RCC 7860 (cell line): ENCODE measurements at places on chromosomes 4 and X.

- DNase-seq: no peak
Observed at GRCh38 chrX:19718642-19719041, 168.8 kb downstream of the SH3KBP1 start.

- no peak for DNase-seq
Observed at GRCh38 chr4:85478576-85478975, 3.6 kb downstream of the ARHGAP24 start.

DNA sequence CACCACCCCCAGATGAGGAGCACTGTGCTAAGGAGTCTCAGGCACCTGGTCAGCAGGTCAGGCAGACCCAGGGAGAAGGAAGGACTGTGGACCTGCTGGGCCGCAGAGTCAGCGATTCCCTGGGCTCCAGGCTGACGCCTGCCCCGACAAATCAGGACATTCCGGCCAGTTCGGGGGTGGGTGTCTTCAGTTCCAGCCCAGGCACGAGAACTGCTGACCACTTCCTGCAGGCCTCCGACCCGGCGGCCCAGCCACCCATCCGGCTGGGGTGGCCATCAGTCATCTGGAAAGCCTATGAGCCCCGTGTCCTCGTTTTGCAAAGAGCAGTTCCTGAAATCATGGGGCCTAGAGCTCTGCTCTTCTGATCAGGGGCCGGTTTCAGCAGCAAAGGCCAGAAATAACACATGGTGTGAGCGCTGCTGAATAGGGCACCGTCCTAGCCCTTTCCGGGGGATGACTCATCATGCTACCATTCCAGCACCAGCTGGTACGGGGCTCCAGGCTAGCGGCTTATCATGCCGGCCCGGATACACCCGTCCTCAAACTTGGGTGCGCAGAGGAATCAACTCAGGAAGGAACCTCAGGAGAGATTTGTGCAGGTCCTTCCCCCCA, 7.8 kb upstream of the SH3TC1 start:
- DNase-seq: peak; percentile 75

DNA sequence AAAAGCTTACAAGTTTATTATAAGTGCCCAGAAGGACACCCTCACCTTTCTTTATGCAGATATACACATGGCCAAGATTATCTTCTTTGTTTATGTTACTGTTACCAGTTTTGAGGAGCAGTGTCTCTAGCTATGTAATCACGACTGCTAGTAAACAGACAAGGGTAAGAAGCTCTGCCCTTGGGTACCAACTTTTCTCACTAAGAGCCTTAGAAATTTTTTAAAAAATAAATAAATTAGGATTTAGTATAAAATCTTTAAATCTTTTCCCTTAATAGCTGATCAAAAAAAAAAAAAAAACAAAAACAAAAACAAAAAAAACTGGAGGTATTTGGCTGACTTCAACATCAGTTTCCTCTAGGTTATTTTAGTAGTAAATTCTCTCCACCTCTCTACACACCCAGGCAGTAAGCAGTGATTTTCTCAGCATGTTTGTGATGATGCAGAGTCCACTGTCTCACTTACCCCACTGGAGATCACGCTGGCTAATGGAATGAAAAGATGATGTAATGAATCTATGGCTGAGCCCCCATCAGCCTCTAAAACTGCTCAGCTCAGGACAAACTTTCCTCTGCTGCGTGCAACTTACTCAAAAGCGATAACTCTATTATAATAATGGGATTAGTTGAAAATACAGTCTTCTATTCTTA, 125.9 kb downstream of the FRYL start:
- DNase-seq: no peak

DNA sequence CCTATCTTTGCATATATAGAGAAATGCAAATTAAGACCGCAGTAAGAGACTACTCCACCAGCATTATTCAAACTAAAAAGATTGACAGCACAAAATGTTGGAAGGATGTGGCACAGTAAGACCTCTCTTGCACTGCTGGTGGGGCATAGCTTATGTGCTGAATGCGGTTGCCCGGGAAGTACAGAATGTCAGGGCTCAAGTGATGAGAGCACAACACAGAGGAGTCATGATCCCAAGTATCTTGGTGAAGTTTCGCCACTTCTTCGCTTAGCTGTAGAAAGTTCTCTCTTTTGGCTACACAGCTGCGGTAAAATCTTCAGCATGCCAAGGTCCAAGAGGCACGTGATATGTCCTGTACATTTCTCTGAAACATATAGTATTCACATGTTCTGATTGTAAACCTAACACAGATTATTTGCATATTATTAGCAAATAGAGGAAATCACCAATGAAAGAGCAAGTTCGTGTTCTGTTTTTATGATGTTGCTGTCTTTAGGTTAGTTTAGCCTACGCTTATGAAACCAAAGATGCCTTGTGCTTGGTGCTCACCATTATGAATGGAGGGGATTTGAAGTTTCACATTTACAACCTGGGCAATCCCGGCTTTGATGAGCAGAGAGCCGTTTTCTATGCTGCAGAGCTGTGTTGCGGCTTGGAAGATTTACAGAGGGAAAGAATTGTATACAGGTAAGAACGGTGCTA, 55.0 kb downstream of the HTT-AS start:
- no peak for DNase-seq

DNA sequence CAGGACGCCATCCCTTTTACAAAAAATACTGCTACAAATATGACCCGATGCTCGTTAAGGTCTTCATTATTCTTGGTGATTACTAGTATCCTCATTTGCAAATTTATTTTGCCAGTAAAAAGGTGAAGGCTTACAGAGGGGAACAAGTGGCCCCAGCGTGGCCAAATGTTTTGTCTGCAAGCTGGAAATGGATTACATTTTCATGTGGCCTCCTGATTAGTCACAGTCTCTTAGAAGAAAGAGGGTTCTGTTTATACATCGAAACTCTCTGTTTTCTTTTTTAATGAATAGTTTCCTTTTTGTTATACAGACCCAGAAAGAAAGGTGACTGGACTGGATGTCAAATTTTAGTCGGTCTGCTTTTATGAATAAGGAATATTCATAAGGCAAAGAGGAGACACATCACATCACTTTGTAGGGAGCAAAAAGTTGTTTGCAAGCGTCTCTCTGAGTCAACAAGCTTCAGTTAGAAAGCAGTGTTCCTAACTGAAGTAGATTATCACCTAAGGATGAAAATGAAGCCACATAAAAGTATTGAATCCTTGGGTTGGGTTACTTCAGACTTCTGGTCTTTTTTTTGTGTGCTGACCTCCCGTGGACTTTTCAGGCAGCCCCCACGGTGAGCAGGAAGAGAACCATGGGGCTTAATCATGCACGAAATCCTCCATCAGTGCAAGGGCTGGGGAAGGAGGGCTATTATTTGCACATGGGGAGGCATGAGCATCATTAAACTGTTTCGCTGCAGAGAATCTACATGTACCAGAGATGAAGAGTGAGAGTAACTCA, 125.6 kb downstream of the ARSF start:
- no peak for DNase-seq

DNA sequence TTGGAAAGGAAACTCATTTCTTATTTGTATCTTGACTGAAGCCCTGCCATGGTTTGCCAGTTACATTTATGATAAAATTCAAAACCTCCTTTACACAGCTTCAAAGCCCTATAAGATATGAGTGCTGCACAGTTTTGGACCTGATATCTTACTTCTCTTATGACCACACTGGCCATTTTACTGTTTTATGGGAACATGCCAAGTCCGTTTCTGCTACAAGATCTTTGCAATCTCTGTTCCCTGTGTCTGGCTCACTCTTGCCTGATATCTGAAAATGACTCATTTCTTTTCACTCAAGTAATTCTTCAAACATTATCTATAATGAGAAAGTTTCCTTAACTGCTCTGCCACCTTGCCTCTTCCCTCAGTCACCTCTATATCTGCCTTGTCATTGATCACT, 247.3 kb downstream of the SPOCK3 start:
- DNase-seq: no peak

- DNase-seq: no peak
Observed at GRCh38 chrX:33721927-33722326, 410.2 kb downstream of the FAM47A start.

DNA sequence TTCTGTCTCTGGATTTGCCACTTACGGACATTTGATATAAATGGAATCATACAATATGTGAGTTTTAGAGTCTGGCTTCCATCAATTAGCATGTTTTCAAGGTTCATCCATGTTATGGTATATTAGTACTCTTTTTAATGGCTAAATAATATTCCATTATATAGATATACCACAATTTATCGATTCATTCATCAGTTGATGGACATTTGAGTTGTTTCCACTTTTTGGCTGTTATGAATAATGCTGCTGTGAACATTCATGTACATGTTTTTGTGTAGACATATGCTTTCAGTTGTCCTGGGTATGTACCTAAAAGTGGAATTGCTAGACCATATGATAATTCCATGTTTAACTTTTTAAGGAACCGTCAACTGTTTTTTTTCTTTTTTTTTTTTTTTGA, 61.2 kb upstream of the MND1 start:
- DNase-seq: no peak

DNA sequence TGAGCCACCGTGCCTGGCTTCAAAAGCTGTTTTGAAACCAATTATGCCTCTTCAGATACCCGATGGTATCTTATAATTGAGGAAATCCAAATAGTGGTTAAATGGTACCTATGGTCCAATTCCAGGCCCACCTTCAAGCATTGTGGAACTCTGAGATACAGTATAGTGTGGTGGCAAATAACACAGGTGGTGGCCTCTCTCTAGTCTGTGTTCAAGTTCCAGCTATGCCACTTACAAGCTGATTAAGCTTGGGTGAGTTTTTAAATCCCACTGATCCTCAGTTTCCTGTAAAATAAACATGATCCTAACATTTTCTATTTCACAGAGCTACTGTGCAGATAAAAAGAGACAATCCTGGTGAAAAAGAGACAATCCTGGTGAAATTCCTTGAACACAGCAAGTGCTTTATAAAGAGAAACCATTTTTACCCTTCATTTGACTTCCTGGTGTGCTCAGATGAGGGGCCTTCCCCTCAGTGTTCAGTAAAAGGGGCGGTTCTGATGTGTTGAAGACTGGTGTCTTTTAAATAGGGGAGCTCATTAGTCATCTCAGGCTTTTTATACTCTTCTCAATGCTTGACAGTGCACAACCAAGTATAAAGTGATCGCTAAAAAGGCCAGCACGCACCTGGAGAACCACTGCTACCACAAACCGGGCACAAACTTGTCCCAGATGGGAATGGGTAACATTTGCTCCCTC, 30.8 kb upstream of the CD40LG start:
- no peak for DNase-seq

- DNase-seq: no peak
Observed at GRCh38 chr4:820230-821172, 5.4 kb downstream of the CPLX1 start.

GRCh38 chr4:99574530-99575324, at the start of gene MTTP:
TSS of gene MTTP (plus strand) at chr4:99574824. CDS start at chr4:99574910, 86 bp downstream.
- DNase-seq: no peak

GRCh38 chrX:26253526-26253925, 37.6 kb downstream of the MAGEB5 start:
- DNase-seq: no peak

DNA sequence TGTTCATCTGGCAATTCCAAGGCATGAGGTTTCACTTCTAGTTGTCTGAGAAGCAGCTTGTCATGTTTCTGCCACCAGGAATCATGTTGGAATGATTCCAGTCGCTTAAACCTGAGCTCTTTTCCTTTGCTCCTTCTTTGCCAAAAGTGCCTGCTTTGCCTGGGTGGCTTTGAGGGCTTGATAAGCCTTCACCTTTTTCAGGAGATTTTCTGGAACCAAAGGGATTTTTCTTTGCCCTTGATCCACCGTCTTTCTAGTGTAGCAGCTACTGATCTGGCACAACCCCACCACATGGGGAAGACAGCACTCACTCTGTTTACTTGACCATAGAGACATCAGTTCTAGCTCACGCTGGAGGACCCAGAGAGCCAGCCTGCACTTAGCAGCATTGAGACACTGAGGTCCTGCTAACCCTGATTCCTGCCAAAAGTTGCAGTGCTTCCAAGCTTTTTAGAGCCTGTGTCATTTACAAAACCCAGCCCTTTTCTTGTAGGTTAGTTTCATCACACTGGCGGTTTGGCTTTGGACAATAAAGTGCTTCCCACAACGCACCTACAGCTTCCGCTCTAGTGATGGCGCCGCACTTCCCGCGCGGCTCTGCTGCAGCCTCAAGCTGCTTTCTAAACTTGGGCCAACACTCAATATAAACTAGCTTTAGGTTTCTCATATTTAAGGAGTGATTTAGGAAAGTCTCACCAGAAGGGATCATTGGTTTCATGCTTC, 7.3 kb upstream of the CCNI start:
- DNase-seq: no peak

DNA sequence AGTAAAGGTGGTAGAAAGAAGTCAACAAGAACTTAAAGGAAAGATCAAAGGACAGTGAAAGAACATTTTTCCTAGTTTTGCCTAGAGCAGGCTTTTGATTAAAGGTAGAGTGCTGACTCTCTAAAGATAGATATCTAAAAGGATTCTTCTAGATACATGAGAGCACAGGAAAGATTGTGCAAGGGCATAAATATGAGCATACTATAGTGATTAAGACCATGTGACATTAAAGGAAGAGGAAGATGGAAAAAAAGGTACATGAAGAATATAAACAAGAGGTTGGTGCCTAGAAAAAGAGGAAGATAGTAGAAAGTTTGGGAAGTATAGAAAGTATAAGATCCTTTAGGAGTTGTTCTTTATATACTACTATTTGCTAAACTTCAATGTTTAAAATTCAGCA, 26.1 kb upstream of the TET2 start:
- no peak for DNase-seq

DNA sequence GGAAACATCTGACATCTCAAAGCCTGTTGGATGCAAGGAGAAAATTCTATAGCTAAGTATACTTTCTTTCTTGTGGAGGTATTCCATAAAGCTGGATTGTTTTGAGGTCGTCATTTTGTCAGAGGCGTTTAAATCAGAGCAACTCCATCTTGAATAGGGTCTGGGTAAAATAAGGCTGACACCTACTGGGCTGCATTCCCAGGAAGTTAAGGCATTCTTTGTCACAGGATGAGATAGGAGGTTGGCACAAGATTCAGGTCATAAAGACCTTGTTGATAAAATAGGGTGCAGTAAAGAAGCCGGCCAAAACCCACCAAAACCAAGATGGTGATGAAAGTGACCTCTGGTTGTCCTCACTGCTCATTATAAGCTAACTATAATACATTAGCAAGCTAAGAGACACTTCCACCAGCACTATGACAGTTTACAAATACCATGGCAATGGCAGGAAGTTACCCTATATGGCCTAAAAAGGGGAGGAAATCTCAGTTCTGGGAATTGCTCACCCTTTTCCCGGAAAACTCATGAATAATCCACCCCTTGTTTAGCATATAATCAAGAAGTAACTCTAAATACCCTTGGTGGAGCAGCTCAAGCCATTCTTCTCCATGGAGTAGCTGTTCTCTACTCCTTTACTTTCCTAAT, 11.9 kb downstream of the HSD17B13 start:
- DNase-seq: no peak

- no peak for DNase-seq
Observed at GRCh38 chr4:94574616-94575015, 122.9 kb downstream of the PDLIM5 start.

GRCh38 chr4:113411496-113411938, 350.0 kb downstream of the CAMK2D start:
- peak; percentile 57 for DNase-seq
